ENCODE measurements at places on chromosomes 4 and X.

- no peak for DNase-seq
These were observed 31.2 kb downstream of the RNF175 start for GRCh38 chr4:153728660-153729059.

DNA sequence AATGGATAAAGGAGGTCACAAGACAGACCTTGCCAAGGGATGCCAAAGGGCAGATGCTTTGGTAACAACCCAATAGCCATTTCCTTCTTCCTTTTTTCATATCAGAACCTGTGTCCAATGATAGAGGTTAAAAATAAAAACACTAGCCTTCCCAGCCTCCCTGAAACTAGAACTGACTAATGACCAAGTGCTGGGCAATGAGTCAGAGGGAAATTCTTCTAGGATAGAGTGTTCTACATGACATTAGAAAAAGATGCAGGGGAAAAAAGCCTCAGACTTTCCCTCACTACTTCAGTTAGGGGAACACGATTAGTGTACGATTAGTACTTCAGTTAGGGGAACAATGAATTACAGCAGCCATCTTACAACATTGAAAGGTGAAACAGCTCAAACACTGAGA, 29.3 kb upstream of the FAM47C start:
- no peak for DNase-seq

GRCh38 chr4:55851885-55852284, 1.6 kb upstream of the EXOC1 start:
- no peak for DNase-seq

- DNase-seq = no peak
These were observed 614.7 kb upstream of the EPHA5 start for GRCh38 chr4:66284991-66285451.

DNA sequence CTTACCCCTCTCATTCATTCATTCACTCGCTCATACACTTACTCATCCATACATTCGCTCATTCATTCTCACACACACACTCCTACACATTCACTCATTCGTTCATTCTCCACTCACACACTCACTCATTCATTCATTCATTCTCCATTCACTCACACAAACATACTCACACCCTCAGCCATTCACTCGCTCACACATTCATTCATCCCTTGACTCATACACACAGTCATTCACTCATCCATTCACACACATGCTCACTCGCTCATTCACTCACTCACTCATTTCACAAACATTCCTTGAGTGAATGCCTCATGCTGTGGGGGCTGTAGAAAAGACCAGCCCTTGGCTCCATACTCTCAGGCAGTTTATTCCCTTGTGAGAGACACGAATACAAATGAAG, 151.1 kb upstream of the MAMLD1 start:
- DNase-seq = no peak
